ENCODE measurements at places on chromosomes 7 and 10. TPM values are rescaled to one million over a fixed set of nuclear protein-coding genes. Genes with fewer than 3 reads are reported as not detected.

DNA sequence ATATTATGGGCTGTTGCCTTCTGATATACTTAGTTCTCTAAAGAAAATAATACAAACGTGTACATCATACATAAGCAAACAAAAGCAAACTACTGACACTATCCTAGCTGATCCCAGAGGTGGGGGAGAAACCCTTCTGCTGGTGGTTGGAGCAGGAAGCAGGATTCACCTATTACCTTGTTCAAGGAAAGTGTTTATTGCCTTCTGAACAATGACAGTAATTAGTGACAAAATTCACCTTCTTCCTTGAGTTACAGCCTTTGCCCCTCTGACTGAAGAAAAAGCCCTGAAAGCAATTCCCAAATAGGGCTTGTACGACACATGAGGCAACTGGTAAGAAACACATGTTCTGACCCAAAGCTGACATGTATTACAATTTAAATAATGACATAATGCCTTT lies 118.8 kb upstream of the AKR1E2 start:
- no peak for DNase-seq

DNA sequence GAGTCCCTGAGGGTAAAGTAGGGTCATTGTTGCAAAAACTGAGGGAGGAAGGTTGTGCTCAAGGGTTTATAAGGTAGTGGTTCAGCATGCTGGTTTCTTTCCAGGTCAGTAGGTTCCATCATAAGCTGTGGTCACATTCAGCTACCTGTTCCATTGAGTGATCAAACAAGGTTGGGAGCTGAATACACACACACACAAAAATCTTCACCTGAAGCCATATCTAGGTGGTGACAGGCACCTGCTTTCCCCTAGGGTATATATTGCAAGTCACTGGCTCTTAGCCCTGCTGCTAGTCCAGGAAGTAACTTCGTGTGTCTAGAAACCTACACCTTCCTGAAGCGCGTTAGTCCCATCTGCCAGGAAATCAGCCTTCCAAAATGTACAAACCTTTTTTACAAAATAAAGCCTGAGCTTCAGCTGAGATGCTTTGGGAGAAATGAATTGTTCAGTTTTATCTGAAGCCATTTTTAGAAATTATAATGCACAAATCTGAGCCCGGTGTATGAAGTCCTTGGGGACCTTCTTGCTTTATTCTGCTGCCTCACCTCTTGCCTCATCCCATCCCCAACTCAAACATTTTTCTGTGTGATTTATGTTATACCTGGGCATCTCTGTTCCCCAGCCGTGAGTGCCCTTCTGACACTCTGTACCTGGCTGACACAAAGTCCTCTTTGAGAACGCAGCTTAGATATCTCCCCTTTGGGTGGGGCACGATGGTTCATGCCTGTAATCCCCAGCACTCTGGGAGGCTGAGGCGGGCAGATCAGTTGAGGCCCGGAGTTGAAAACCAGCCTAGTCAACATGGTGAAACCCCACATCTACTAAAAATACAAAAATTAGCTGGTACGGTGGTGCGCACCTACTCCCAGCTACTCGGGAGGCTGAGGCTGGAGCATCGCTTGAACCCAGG lies 10.6 kb upstream of the LAMTOR4 start:
- no peak for DNase-seq

GRCh38 chr7:34457329-34457728 lies 200.7 kb upstream of the NPSR1 start:
- DNase-seq: no peak

DNA sequence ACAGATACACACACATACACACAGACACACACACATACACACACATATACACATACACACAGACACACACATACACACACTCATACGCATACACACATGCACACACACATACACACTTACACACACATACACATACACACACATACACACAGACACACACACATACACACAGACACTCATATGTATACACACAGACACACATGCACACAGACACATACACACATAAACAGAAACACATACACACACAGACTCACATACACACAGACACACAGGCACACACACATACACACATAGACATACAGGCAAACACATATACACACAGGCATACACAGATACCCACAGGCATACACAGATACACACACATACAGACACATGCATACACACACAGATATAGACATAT lies 143.9 kb upstream of the LYZL2 start:
- no peak for DNase-seq

GRCh38 chr10:71241114-71241829 lies 28.9 kb downstream of the UNC5B start:
- peak; percentile 54 for DNase-seq

- no peak for DNase-seq
These were observed 1.2 kb downstream of the JAZF1 start for GRCh38 chr7:28179120-28180030.

GRCh38 chr7:148260599-148260998 lies 330.0 kb upstream of the C7orf33 start:
- DNase-seq: no peak

Gene ASIC3
- 0.39 TPM for total RNA-seq

Gene SEMA3D
- 72.6 TPM for total RNA-seq

- DNase-seq: no peak
These were observed 74.6 kb downstream of the SH2D4B start for GRCh38 chr10:80612261-80612660.

DNA sequence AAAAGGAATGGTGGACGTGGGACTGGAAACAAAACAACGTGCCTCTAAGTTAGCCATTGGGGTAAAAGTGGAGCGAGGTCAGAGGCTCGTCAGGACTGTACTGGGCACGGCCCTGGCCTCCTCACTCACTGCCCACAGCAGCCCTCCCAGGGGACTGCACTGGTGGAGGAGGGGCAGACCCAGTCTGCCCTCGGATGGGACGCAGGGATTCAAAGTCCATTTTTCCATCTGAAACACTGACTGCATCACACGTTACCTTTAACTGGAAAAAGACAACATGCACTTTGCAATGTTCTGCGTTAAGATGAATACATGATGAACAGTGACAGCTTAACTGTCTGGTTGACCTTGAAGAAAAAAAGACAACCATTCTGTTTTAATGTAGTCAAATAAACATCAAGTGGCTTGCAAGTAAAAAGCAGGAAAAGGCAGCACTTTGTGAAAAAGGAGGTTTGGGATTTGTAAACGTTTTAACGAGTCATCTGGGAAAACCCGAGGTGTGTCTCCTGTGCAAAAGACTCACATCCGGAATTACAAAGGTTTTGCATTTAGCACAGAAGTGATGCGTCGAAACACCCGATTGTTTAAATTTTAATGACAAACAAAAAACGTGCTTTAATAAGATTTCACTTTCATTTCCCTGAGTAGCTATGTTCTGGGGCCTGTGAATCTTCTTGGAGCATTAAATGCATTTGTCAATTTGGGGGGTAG lies 18.8 kb downstream of the KLF6 start:
- no peak for DNase-seq

Gene PLXNA4
- 6.8 TPM for total RNA-seq

Gene IGFBP3
- total RNA-seq: 211 TPM

- DNase-seq: no peak
These were observed 84.1 kb downstream of the GNAI1 start for GRCh38 chr7:80218723-80219122.

GRCh38 chr7:28802450-28802849 lies 155.7 kb downstream of the TRIL start:
- DNase-seq: no peak

DNA sequence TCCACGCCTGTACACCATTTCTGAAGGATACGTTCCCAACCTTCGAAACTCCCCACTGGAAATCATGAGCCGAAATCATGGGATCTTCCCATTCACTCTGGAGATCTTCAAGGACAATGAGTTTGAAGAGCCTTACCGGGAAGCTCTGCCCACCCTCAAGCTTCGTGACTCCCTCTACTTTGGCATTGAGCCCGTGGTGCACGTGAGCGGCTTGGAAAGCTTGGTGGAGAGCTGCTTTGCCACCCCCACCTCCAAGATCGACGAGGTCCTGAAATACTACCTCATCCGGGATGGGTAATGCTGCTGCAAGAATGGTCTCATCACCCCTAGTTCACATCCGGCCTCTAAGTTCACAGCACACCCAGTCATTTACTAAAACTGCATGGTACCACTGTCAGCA lies 30.3 kb downstream of the PLA2G12B start:
- DNase-seq: no peak

Gene GARIN1A
- 0.30 TPM for total RNA-seq

GRCh38 chr7:39367943-39368342 lies 198.3 kb upstream of the YAE1 start:
- DNase-seq: no peak

Gene TET1
- total RNA-seq: 23.6 TPM

DNA sequence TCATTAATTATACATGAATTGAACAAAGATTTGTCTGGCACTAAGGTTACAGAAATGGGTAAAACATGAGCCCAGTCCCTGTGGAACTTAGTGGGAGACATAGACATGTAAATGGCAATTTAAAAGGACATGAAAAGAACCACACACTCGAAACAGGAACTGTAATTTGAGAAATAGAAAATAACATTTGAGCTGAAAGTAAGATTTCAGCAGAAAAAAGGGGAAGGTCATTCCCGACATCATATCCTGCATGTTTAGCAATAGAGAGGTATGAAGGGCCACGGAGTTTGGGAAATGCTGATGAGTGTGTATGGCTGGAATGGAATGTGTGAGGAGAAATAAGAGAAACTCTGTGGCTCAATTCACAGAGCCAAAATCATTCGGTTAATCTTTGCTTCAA lies 175.4 kb upstream of the AHR start:
- DNase-seq: no peak

DNA sequence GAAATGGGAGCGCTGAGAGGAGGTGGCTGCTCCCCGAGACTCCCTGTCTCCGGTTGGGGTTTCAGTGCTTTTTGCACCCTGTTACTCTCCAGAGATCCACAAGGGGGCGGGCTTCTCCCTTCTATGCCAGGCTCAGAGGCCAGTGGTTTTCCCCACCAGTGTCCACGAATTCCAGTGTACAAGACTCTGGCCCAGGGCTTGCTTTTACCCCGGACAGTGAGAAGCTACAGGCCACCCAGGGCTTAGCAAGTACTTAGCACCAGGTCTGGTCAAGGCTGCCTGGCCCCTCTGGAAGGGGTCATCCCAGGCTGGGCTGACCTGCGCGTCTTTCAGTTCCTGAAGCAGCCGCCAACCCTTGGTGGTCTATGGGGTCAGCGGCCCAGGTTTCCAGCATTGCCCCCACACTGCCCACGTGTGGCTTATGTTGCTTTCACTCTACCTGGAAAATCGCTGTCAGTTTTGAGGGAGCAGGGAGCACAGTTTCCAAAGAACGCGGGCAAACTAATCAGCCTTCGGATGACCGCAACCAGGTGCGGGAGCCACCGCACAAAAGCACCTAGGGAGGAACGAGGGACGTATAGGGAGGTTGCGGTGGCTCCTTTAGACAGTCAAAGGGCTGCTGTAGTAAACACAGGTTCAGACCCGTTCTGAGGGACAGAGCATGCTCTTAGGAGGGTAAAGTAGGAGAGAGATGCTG lies 6.8 kb downstream of the CYP26A1 start:
- no peak for DNase-seq

GRCh38 chr7:132300599-132301277 lies 275.5 kb downstream of the PLXNA4 start:
- no peak for DNase-seq

DNA sequence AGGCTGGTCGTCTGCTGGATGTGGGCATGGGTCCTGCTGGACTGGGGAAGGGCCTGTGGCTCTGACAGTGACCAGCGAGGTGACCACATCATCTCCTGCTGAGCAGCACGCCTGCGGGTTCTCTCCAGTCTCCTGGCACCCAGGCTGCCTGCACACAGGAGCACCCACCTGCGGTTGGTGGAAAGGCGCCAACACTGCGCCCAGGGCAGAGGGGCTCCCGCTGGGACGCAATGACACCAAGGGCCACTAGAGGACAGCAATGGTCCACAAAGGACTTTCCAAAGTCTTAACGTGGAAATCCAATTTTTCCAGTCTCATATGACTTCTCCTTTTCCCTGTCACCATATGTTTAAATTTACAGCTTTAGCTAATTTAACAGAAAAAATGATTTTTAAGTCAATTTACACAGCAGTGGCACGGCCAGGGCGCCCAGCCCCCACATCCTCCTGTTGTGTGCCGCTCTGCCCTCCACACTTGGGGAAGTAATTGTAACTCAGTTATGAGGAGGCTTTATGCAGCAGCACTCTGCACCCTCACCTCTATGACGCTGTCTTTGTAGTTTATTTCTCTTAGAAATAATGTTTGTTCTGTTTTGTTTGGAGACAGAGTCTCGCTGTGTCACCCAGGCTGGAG lies 38.1 kb downstream of the CFAP46 start:
- no peak for DNase-seq

Gene ATOH7
- total RNA-seq: not detected

Gene MKI67
- total RNA-seq: 15.4 TPM

Gene GNA12
- total RNA-seq: 10.8 TPM

Gene CXCL12
- 107 TPM for total RNA-seq

Gene PON3
- total RNA-seq: 11.2 TPM
